ENCODE measurements at places on chromosomes 16 and 17.

DNA sequence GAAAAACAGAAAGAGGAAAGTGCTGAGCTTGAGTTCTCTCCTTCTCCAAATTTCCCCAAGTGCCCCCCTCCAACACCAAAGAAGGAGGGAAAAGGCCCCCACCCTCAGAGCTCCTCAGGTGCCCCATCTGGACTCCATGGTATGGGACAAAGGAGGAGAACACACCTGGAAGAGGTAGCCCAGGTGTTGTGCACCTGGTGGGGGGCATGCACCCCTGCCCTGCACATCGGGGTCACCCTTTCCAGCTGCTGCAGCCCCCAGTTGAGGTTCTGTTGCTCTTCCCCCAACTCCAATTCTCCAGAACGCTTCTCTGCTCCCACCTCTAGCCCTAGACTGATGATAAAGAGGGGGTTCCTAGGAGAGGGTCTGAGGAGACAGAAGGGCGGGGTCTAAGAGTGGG, 3.0 kb upstream of the COL1A1 start:
- no peak for DNase-seq

GRCh38 chr16:63592852-63593251, 1529.0 kb downstream of the CDH11 start:
- no peak for DNase-seq

GRCh38 chr17:21282231-21282630, 2.3 kb upstream of the MAP2K3 start:
- no peak for DNase-seq

DNA sequence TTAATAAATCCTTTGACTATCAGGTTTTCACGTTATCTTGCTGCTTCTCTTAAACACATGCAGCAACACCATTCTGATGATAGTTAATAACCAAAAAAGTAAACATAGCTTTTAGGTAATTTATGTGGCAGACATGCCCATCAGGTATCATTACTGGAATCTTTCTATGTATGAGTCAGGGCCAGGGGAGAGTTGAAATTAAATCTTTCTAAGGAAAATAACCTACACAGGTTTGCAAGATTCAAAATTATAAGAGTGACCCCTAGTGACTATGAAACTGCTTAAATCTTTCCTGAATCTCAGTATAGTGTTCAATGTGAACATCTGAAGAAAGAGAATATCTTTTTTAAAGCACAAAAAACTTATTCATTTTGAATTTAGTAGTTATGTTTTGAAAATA, 666.6 kb downstream of the CDH11 start:
- no peak for DNase-seq

DNA sequence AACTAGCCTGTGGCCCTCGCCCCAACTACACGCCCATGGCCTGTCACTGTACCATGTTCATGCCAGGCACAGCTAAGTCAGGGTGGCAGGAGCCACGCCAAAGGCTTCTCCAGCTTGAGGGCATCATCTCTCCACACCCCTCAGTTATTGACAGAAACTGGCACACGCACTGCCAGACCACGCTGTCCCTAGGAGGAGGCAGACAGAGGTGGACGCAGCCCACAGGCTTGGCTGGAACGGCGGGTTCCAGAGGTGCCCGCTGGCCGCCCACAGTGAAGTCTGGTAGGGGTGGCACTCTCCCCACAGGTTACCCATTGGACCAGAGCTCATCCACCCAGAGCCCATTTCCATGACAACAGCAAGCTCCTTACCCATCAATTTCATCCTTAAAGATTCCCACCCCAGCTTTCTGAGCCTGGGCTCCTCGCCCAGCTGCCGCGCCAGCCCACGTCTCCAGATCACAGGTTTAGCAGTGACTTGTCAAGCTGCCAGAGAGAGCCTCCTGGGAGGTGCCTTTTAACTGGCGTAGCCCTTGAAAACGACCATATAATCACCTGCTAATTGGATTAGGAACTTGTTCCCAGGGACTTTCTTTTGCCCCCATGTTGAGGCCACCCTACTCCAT, 27.9 kb downstream of the RPRML start:
- DNase-seq, result peak; percentile 61

DNA sequence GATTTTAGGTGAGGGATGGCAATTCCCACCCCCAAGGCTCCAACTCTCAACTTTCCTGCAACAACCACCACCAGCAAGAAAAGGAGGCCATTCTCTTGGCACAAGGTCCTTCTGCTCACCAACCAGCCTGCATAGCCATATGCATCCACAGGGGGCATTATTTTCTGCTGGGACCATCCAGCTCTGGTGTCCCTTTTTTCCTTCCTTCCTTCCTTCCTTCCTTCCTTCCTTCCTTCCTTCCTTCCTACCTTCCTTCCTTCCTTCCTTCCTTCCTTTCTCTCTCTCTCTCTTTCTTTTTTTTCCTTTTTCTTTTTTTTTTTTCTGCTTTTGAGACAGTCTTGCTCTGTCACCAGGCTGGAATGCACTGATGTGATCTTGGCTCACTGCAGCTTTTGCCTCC, 21.1 kb upstream of the COX10 start:
- no peak for DNase-seq

DNA sequence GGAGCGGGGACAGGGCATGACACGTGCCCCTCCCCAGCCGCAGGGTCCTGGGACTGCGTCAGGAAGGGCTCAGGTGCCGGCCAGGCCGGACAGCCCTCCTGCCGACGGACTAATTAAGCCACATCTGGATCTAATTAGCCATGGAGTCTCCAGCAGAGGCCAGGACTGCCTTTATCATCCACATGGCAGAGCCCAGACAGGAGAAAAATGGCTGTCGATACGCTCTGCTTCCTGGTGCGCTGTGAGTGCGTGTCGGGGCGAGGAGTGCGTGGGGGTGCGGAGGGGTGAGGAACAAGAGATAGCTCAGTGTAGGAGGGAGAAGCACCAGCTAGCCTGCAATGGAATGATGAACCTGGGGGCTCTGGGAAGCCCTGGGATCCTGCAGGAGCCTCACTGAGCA, 218.8 kb downstream of the IRF8 start:
- DNase-seq, result no peak

DNA sequence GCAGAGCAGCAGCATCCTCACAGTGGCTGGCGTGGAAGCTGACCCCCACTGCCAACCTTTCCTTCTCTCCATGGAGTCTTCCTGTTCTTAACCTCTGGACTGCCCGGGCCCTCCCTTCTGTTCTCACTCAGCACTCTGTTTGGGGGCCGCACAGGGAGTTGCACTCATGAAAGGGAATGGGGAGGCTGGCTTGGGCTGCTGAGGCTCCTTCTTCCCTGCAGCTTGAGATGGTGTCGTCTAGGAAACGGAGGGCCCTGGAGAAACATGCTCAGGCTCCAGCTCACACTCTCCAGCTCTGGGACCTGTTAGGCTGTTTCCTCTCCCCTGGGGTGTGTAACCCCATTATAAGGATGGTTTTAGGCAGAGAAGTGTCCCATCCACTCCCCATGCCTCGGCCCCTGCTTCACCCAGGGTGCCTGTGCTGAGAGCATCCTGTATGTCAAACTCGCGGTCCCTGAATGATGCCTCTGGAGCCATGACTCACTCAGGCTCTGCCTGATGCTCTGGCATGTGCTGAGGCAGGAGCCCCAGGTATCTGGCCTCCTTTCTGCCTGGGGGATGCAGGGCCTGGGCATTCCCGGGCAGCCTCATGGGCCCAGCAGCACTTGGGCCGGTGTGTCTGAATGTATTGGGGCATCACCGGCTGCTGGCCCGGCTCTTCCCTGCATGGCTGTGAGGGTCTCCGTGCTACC, 18.9 kb downstream of the TMEM94 start:
- DNase-seq, result no peak

DNA sequence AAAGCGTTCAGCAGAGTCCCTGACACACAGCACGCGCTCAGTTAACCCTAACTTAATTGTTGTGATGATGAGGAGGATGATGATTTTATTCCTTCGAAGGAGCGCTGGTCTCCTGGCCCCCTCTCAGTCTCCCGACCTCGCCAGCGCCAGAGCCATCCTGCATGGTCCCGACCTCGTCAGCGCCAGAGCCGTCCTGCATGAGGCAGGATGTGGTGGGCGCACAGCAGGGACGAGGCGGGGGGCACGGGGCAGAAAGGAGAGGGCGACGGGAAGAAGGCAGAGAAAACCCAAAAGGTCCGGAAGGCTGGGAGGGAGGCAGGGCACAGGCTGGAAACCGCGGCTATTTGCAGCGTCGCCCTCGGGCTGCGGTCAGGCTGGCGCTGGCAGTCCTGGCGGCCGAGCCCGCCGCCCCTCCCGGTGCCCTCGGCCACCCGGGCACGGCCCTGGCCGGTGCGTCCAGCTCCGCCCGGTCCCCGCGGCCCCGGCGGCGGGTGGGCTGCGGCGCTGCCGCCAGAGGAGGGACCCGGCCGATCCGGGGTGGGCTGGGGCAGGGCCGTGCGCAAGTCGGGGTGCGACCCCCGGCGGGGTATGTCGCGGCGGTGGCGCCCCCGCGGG, 3.0 kb upstream of the TAC4 start:
- no peak for DNase-seq

DNA sequence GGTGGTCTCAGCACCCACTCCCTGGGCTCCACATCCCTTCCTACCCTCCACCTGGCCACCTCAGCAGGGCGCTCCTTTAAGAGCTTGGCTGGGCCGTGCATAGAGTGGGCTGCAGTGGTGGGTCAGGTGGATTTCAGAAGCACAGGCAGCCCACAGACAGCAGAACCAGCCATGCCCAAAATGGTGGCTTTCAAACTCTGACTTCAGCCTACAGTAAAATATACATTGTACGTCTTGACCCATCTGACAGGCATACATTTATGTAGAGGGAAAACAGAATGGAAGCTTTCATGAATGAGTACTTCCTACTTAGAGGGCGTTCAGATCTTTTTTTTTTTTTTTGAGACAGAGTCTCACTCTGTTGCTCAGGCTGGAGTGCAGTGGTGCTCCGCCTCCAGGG, 26.0 kb upstream of the LASP1NB start:
- DNase-seq, result no peak

DNA sequence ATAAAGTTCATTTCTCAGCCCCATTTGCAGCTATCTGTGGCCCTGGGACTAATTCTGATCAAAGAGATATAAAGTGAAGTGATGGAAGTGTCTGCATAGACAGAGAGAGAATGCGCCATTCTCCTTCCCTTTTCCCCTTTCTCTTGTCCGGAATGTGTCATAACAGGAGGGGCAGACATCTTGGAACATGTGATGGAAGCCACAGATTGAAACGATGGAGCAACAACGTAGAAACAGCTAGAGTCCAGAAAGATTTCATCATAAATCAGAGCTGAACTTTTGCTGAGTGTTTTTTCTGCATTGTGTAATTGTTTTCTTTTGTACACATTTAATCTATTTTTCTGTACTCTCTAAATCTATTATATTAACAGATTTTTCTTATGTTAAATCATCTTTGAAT, 11.3 kb downstream of the ASGR1 start:
- no peak for DNase-seq

DNA sequence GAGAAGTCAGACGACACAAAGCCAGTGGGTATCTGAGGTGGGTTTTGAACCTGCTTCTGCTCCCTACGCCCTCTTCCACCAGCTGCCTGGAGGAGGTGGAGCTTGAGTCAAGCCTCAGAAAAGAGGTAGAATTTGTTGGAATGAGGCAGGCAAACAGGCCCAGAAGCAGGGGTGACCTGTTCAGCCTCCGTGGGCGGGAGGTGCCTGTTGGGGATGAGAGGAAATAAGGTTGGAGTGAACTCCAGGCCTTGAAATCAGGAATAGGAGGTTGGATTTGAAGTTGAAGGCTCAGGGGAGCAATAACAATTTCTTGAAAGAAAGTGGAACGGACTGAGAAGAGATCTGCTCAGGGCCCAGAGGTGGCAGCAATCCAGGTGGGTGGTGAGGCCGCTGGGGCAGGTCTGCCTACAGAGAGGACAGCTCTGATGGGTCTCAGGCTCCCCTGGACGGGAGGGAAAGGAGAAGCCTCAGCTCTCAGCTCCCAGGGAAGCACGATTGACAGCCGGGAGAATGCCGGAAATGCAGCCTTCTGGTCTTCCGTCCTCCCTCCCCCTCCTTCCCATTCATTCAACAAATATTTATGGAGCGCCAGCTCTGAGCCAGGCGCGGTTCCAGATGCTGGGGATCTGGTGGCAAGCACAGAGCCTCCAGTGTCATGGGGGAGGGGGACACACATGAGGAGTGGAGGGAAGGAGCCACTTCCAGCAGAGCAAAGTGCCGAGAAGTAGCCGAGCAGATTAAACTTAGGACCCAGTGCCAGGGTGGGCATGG, 61.9 kb upstream of the CIBAR2 start:
- no peak for DNase-seq

DNA sequence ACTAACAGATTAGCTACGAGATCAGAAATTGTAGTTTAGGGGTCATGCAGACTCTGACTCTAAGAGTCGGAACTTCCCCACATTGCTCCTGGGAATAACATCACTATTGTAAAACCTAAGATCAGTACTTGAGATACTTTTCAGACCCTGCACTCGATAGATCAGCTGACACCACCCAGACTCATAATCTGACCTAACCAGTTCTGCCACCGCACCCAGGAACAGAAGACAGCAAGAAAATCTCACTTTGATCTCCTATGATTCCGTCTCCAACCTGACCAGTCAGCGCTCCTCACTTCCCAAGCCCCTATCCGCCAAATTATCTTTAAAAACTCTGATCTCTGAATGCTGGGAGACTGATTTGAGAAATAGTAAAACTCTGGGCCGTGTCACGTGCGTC, 27.2 kb upstream of the ASGR2 start:
- DNase-seq, result no peak

GRCh38 chr17:58210922-58211321, 8.1 kb downstream of the MKS1 start:
- DNase-seq, result no peak

DNA sequence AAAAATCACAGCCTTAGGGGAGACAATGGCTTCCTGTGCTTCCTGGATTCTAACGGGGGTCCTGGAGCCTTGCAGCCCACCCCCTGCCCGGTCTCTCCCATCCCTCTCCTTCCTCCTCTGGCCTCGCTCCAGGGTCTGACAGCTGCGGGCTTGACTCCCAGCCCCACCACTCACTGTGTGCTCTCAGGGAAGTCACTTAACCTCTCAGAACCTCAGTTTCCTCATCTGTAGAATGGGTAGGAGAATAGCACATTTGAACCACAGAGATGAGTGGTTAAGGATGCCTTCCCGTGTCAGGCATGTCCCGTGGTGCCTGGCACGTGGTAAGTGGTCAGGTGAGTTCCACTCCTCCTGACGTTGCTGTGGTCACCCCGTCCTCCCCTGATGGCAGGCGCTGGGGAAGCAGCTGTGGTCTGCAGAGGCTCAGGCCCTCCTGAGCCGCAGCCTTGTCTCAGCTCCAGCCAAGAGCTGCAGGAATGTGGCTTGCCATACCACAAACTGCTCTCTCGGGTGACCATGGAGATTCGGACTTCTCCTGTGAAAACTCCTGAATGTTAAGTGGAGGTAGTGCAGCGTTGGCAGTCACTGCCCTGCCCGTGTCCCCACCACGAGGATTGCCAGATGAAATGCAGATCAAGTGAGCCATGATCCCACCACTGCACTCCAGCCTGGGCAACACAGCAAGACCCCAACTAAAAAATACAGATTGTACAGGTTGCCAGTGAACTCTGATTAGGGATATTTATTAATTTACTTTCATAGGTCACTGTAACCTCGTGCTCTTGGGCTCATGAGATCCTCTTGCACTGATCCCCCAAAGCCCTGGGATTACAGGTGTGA, 85.7 kb downstream of the NT5M start:
- DNase-seq, result no peak

GRCh38 chr17:79248843-79249493, 174.3 kb downstream of the ENGASE start:
- no peak for DNase-seq

Measured in NCI-H2227 treated with DMSO at 0.1 percent for 48 hours (cell line).